Caco-2 (cell line): ENCODE measurements at places on chromosomes 4 and X. TPM values are rescaled to one million over a fixed set of nuclear protein-coding genes. Genes with fewer than 3 reads are reported as not detected.

DNA sequence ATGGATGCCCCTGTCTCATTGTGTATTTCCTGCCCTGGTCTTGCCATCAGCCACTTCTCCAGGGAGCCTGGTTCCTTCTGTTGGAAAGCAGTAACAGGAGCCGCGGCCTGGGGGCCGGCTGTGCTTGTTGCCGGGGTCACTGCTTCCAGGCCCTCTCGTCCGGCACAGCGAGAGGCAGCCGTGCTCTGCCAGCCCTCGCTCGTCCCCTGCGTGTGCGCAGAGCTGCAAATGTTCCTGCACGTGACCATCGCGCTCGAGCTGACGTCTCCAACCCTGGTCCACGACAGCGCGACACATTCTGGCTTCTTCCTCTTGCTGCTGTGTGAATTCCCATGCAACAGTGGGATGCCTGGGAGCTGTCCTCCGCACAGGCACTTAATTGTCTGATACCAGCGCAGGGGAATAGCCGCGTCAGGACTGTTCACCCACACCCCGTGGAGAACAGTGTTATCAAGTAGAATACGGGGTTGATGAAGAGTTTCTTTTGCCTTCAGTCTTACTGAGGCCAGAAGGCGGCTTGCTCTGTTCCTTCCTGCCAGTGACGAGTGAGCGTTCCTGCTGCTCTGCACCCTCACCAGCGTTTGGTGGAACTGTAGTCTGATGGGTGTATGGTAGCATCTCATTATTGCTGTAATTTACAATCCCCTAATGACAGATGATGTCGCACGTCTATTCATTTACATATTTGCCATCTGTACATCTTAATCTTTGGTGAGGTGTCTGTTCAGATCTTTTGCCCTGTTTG, 12.3 kb downstream of the PDE6B start:
- H3K4me1 ChIP-seq = no peaks in the 10 kb centered on the region
- DNase-seq = no peak
- no peak overlapping the region for H3K4me3 ChIP-seq
- no peaks in the 10 kb centered on the region for H3K36me3 ChIP-seq

GRCh38 chr4:147940171-147940570, 208.3 kb downstream of the ARHGAP10 start:
- H3K36me3 ChIP-seq = no peaks in the 10 kb centered on the region
- no peak overlapping the region for H3K4me3 ChIP-seq
- H3K27ac ChIP-seq = no peak overlapping the region
- H3K27me3 ChIP-seq = no peaks in the 10 kb centered on the region
- no peaks in the 10 kb centered on the region for H3K4me1 ChIP-seq

DNA sequence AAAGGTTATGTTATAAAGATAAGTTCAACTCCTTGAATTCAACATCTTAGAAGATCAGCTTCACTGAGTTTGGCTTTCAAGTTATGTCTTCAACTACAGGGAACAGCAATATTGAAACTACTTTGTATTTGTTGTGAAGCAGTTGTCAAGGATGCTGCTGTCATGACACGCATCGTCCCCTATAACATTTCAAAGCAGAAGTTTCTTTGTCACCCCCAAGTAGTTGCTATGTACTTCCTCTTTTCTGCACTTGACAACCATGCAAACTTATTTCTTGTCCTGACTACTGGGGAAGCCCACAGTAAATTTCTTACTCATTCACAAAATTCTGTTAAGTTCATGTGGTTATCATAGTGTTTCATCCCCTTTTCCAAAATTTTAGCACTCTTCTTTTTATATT, 14.3 kb downstream of the ANTXR2 start:
- DNase-seq = no peak
- no peak overlapping the region for H3K27ac ChIP-seq
- no peaks in the 10 kb centered on the region for H3K4me1 ChIP-seq
- H3K27me3 ChIP-seq = no peaks in the 10 kb centered on the region

IL1RAPL1 gene
- total RNA-seq = 0.39 TPM in 1 of 2 replicates, not detected in the other

KIAA1210 gene
- not detected in 2 replicates for total RNA-seq

SPIN4 gene
- 13.6 and 14.1 TPM in 2 replicates for total RNA-seq

RTL3 gene
- not detected in 2 replicates for total RNA-seq
